Cerebellar nuclear complex (tissue), 1 donor: ENCODE measurements at places on chromosomes 16 and 17.

GRCh38 chr16:1533443-1533951 lies at the start of gene TMEM204:
TSS of gene TMEM204 (plus strand) at chr16:1533666. CDS start at chr16:1534276, 610 bp downstream.
- no peak for DNase-seq

- no peak for DNase-seq
Measured at GRCh38 chr16:72394526-72394925, 222.6 kb upstream of the PMFBP1 start.

DNA sequence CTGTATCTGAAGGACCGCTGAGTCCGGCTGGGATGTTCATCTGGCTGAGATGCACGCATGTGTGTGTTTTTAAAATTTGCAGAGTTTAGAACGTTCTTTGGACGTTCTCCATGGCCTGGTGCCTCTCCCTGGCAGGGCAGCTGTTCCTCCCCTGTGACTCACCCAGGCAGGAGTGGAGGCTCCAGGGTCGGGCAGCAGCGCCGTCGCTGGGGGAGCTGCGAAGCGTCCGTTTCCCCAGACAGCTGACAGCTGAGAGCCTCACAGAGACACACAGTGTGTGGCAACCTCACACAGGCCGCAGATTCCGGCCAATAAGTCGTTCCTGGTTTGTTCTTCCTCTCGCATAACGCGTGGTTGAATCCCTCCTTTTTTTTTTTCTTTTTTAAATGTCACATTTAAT lies 80.6 kb downstream of the OR1D5 start:
- no peak for DNase-seq

DNA sequence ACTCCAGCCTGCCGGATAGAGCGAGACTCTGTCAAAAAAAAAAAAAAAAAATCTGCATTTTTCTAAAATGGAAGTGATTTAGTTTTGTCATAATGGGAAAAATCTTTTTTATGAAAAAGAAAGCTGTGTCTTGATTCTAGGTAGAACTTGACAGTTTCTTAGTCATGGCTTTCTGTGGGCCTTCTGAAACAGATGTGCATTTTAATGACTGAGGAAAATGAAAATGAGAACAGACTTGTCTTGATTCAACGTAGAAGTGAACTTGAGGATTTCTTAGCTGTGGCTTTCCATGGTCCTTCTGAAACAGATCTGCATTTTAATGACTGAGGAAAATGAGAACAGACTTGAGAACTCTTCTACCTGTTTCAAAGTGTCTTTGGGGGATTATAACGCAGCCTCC lies 171.7 kb downstream of the VPS53 start:
- DNase-seq = no peak

DNA sequence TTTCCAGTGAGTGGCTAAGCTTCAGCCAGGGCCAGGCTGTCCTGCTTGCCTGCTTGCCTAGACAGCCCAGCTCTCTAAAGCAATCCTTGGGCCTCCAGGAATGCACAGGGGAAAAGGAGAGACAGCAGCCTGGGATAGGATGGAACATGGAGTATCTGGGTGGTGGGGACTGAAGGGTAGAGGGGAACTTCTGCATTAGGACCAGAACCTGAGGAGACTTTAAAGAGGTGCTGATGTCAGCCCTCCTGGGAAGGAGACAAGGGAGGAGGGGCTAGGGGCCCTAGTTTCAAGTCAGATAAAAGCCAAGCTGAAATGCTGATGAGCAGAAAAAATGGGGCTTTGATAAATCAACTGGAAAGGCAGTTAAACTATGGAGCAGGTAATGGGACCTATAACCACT lies 1.8 kb downstream of the HOXB7 start:
- no peak for DNase-seq

GRCh38 chr17:4706121-4706520 lies 2.2 kb upstream of the PELP1 start:
- DNase-seq = no peak

GRCh38 chr16:57413301-57413730 lies 8.7 kb downstream of the CCL17 start:
- DNase-seq = no peak

- no peak for DNase-seq
Measured at GRCh38 chr16:3536271-3536731, 35.5 kb downstream of the CLUAP1 start.

- DNase-seq = no peak
Measured at GRCh38 chr17:5198472-5198871, 6.8 kb upstream of the ZNF594 start.

DNA sequence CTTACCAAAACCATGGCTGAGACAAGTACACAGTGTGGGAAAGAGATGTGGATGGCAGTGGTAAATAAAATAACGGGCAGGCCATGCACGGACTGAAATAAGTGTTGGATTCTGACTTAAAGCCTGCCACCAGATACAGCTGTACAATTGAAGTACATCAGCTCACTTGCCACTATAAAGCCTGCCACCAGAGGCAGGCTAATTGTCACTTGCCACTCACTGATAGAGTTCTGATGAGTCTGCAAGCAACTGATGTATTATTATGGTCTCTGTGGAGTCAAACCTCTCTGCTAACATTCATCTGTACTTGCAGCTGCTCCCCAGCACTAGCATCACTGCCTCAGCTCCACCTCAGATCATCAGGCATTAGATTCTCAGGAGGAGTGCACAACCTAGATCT lies 93.0 kb downstream of the CYTH1 start:
- no peak for DNase-seq

DNA sequence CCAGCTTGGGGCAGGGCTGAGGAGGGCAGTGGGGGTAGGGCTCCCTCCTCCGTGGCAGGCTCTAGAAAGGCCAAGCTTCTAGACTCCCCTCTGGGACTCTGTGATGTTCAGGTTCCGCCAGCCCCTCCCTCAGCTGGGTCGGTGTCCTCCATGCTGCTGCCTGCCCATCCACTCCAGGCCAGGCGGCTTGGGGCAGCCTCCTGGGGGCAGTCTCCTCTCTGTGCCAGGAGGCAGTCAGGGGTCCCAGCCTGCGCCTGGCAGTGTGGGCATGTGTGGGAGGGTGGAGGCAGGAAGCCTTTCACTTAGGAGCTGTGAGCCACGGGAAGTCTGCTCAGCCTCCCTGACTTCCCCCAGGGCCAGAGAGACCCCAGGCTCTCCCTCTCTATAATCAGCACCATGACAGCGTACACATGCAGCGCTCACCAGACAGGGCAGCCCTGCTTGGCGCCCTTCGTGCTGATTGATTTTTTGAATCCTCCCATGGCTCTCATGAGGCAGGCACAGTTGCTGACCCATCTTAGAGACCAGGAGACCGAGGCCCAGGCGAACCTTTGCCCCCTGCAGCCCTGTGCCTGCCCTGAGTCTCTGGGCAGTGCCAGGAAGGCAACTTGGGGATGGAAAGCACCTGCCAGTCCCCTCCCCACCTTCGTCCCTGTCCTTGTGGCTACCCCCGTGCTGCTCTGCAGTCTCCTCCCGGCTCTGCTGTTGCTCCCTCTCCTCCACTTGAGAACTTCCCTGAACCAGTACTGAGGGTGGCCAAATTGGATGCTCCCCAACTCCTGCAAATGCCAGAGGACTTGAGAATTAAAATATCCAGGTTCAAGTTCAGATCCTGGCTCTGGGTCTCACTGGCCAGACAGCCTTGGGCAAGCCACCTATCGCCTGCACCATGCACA lies 234.7 kb upstream of the GSE1 start:
- DNase-seq = no peak

- DNase-seq = no peak
Measured at GRCh38 chr16:85002608-85003007, 8.7 kb downstream of the ZDHHC7 start.

GRCh38 chr16:77262971-77263370 lies 63.8 kb downstream of the SYCE1L start:
- DNase-seq = no peak

GRCh38 chr17:4833941-4834680 lies 971 bp downstream of the MINK1 start:
- no peak for DNase-seq

DNA sequence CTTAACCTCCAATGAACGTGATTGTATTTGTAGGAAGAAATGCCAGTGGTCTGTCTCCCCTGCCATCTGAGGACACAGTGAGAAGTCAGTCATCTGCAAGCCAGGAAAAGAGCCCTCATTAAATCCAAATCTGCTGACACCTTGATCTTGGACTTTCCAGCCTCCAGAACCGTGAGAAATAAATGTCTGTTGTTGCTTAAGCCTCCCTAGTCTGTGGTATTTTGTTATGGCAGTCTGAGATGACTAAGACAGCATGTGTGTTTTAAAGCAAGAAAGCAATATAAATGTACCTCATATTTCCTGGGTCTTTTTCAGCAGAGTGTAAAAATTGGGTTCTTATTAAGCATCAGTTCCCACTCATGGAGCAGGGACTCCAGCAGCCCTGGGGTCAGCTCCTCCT lies 177.9 kb upstream of the NLRP1 start:
- no peak for DNase-seq

DNA sequence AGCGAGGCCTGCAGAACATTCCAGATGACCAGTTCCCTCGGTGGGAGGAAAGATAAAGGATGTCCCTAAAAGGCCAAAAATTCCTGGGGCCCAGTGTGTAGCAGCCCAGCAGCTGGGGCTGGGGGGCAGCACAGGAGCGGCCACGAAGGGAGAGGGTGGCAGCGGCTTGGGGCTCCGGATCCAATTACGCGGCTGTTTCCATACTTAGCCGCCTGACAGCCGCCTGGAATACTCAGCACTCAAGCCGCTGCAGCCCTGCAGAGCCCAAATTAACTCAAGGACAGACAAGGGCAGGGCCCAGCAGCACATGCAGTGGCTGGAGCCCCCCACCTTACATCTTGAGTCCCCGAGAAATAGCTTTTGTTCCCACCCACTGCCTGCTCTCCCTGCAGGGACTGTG lies 1.3 kb downstream of the SRL start:
- no peak for DNase-seq

DNA sequence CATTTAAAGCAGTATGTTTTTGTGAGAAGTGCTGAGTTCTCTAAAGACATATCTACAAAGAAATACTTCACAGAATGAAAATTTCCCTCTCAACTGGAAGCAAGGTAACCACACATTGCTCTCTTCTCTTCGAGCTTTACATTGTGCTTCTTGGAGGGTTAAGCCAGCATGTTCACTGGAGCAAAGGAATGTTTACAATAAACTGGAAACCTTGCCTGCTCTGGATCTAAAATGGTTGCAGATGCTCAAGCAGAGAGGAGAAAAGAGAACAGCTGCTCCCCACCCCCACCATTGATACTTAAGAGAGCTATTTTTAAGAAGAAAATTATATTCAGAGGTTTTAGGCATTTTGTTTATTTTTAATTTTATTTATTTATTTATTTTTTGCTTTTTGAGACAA lies 213.1 kb downstream of the CEP112 start:
- DNase-seq = no peak

- no peak for DNase-seq
Measured at GRCh38 chr17:47120521-47121095, 68.5 kb downstream of the CDC27 start.

DNA sequence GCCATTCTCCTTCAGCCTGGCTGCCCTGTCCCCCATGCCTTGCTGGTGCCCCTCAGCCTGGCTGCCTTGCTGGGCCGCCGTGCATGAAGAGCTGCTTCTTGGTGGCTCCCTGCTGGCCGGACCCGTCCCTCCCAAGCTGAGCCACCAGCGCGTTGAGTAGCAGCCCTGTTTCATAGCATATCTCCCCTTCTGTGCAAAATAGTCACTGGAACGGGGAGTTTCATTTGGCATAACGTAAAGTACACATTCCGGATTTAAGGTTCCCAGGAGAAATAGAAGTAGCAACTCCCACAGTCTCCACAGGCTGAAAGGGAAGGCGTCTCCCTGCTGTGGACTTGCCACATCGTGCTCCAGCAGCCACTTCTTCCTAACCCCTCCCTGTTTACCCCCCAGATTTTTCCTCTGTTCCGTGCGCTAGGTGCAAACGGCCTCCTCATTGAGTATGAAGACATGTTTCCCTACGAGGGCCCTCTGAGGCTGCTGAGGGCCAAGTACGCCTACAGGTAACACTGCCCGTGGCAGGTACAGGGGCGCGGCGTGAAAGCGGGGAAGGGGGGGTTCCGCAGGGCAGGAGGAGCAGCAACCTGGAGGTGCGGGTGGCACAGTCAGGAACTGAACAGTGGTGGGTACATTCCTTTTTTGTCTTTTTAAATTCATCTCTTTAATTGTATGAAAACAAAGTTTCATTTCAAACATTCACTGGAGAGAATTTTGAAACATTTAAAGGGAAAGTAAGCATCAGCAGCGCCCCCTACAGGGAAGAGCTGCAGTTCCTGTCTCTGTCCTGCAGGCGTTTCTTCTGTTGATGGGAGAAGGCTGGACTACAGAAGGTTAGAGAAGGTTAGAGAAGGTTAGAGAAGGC lies 5.8 kb upstream of the OGFOD3 start:
- no peak for DNase-seq

- no peak for DNase-seq
Measured at GRCh38 chr16:678858-679813, 1.1 kb upstream of the STUB1 start.

DNA sequence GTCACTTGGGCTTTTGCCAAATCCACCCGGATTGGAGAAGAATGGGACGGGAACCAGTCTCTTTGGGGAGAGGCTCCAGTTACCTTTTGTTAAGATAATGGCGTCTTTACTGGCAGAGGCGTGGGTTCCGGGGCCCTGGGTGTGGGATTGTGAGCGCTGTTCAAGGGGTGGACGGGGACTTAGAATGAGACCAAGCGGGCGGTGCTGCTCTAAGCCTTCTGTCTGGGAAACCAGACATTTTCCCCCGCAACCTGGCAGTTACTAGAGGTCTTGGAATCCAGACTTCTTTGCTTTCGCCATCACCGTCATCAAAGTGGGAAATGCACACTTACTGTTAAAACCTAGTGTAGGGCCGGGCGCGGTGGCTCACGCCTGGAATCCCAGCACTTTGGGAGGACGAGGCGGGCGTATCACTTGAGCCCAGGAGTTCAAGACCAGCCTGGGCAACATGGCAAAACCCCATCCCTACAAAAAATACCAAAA lies 706 bp downstream of the TEN1 start:
- no peak for DNase-seq

GRCh38 chr17:248337-249235 lies 67.1 kb upstream of the DOC2B start:
- no peak for DNase-seq

- DNase-seq = no peak
Measured at GRCh38 chr16:48531011-48531962, 78.7 kb downstream of the N4BP1 start.

GRCh38 chr17:28097901-28098300 lies 55.4 kb downstream of the NLK start:
- no peak for DNase-seq

DNA sequence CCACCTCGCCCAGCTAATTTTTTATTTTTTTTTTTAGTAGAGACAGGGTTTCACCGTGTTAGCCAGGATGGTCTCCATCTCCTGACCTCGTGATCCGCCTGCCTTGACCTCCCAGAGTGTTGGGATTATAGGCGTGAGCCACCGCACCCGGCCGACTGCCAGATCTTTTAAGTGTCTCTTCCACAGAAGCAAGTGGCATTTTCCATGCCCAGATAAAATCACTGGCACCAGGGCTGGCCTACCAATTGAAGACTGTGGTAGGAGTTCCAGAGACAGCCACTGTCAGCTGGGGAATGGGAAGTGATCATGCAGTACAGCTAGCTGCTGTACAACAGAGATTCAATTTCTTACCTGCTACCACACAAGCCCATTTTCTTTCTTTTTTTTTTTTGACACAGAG lies 17.9 kb downstream of the CNP start:
- DNase-seq = no peak

GRCh38 chr17:47352848-47353247 lies 29.1 kb downstream of the EFCAB13 start:
- no peak for DNase-seq

GRCh38 chr17:82031885-82032627 lies 578 bp downstream of the RAC3 start:
- no peak for DNase-seq

- no peak for DNase-seq
Measured at GRCh38 chr17:17467720-17468119, 9.1 kb upstream of the MED9 start.
